ENCODE measurements at places on chromosomes 13 and 19. TPM values are rescaled to one million over a fixed set of nuclear protein-coding genes. Genes with fewer than 3 reads are reported as not detected.

ZNF229 gene
- total RNA-seq: 2.4 TPM

DNA sequence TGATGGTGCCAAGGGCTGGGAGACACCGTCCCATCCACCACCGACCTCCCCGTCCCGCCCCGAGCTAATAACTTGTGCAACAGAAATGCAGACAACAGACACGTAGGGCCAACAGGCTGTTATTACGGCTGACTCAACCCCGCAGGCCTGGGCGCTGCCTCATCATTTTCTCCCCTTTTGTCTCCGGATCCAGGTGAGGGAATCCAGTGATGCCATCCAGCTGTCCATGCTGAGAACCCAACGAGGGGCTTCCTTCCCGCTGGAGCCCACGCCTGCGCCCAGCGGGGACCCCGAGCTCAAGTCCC lies 6.4 kb upstream of the DIRAS1 start:
- no peak overlapping the region for H3K27ac ChIP-seq
- peaks cover 14% of the 10 kb centered on the region for H3K4me1 ChIP-seq
- no peaks in the 10 kb centered on the region for H3K36me3 ChIP-seq

GRCh38 chr19:5235458-5236219 lies 105.0 kb downstream of the PTPRS start:
- H3K27ac ChIP-seq: no peak overlapping the region
- no peak for DNase-seq
- no peak overlapping the region for H3K4me3 ChIP-seq
- H3K36me3 ChIP-seq: peaks cover 74% of the 10 kb centered on the region

- H3K4me3 ChIP-seq: no peak overlapping the region
- peaks cover 9% of the 10 kb centered on the region for H3K4me1 ChIP-seq
- H3K27me3 ChIP-seq: no peaks in the 10 kb centered on the region
- no peak for DNase-seq
- H3K27ac ChIP-seq: no peak overlapping the region
These were observed 34.0 kb downstream of the CEACAM1 start for GRCh38 chr19:42494321-42494720.

DNA sequence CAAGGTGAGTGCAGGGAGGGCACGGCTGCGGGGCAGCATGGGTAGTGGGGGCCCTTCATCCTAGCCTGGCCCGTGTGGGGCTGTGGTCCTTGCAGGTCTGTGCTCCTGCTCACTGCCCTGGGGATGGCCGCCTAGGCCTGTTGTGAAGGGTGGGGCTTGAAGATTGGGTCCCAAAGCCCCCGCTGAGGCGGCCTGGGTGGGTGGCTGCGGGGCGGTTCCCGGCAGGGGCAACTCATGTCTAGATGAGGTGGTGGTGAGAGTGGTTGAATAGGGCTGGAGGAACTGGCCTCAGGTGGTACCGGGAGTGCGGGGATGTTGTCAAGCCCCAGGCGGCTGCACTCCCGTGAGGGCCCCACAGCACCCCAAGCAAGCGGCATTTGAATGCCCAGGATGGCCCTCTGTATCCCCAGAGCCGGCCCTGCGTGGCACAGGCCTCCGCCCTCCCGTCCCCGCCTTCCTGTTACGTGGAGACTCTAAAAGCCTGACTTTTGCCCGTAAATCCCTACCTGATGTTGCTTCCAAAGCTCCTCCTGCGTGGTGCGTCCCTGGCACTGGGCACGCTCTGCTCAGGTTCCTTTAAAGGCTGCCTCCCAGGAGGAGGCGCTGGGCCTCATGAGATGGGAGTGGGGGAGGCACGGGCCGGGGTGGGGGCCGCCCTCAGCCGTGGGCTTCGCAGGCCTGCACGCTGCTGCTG lies 15.0 kb downstream of the SPPL2B start:
- DNase-seq: no peak
- no peak overlapping the region for H3K4me3 ChIP-seq
- H3K4me1 ChIP-seq: no peaks in the 10 kb centered on the region

DNA sequence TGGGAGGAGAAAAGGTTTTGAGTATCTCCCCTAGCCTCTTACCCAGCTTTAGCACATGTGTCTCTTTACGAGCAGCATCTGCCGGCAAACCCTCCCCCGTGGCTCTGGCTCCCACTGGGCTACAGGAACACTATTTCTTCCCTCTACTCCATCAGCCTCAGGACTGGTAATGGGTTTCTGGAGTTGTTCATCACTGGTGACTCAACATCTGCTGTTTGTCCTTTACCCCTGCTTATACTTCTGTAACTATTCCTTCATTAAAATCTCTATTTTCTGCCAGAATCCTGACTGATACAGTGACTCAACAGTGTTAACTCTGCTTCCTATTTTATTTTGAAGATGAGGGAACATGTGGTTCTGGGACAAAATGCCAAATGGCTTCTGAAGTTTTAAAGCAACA lies 437.3 kb upstream of the HTR2A start:
- no peaks in the 10 kb centered on the region for H3K27me3 ChIP-seq
- H3K27ac ChIP-seq: no peak overlapping the region
- no peak overlapping the region for H3K4me3 ChIP-seq
- DNase-seq: no peak
- H3K36me3 ChIP-seq: no peaks in the 10 kb centered on the region

DNA sequence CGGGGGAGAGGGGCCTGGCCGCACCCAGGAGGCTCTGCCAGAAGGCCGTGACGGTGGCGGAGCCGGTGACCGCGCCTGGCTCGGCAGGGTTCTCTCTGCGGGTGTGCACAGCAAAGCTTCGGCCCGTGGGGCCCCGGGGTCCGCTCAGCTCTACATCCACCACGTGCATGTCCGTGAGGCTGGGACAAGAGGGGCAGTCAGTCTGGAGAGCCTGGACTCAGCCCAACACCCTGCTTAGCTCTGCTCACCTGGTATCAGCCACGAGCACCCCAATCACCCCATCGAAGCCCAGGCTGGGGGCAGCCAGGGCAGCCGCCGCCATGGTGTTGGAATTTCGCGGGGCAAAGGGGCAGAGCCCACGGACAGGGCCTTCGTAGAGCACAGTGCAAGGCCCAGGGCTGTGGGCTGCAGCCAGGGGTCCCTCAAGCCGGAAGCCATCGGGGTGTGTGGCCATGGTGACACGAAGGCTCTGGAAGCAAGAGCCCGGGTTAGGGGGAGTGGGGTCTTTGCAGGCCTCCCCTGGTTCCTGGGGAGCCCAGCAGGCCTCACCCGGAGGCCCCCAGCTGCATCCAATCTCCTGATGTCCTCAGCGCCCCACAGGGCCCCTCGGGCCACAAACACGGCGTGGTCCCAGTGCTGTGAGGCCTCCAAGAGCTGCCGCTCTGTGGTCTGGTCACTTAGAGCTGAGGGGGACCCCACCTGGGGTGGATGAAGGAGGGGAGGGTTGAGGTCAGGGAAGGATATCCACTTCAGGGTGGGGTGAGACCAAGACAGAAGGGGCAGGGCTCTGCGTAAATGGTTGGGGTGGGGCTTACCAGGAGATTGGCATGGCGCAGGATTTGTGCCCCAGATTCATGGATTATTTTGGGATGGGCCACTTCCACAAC lies 1.4 kb downstream of the ASPDH start:
- H3K4me1 ChIP-seq: peaks cover 6% of the 10 kb centered on the region
- no peak overlapping the region for H3K4me3 ChIP-seq
- no peaks in the 10 kb centered on the region for H3K36me3 ChIP-seq
- H3K27ac ChIP-seq: no peak overlapping the region
- DNase-seq: no peak

GRCh38 chr19:45050036-45050435 lies 11.2 kb downstream of the CLASRP start:
- peaks cover 54% of the 10 kb centered on the region for H3K36me3 ChIP-seq
- DNase-seq: no peak
- no peaks in the 10 kb centered on the region for H3K27me3 ChIP-seq
- H3K27ac ChIP-seq: no peak overlapping the region
- H3K4me3 ChIP-seq: no peak overlapping the region

- no peak overlapping the region for H3K4me3 ChIP-seq
- no peaks in the 10 kb centered on the region for H3K27me3 ChIP-seq
- H3K36me3 ChIP-seq: no peaks in the 10 kb centered on the region
- no peaks in the 10 kb centered on the region for H3K4me1 ChIP-seq
These were observed 23.3 kb downstream of the PRR12 start for GRCh38 chr19:49614096-49614833.
